T-helper 1 cell treated with Interleukin-12 subunit alpha and Interleukin-12 subunit beta and Interleukin-4 antibody, amounts not matched to agents 30 ng/mL and 1 ng/mL, for 36 hours (primary cell): ENCODE measurements at places on chromosomes 5 and 9. TPM values are rescaled to one million over a fixed set of nuclear protein-coding genes. Genes with fewer than 3 reads are reported as not detected.

The IFNK gene
- not detected in 2 replicates for total RNA-seq

The SH2D3C gene
- total RNA-seq: 76.4 and 77.6 TPM in 2 replicates

The ZNF608 gene
- total RNA-seq: 0.29 and 0.32 TPM in 2 replicates

The RASEF gene
- not detected in 2 replicates for total RNA-seq

The FOXD1 gene
- total RNA-seq: 0.20 and 0.29 TPM in 2 replicates

The SARDH gene
- total RNA-seq: 0.41 and 0.71 TPM in 2 replicates

The CDKN2B-AS1 gene
- total RNA-seq: 4.8 and 6.5 TPM in 2 replicates

The CCDC69 gene
- total RNA-seq: 53.6 and 57.9 TPM in 2 replicates

The C9orf153 gene
- 0.25 and 0.54 TPM in 2 replicates for total RNA-seq

The PCDHA9 gene
- not detected in 2 replicates for total RNA-seq

The NFIL3 gene
- 46.3 and 50.5 TPM in 2 replicates for total RNA-seq

The TMEM250 gene
- 50.0 and 52.5 TPM in 2 replicates for total RNA-seq

The NUTM2F gene
- total RNA-seq: not detected in 2 replicates

The POU5F2 gene
- total RNA-seq: 2.3 and 2.4 TPM in 2 replicates

The CXCL14 gene
- not detected in 2 replicates for total RNA-seq

The PFDN1 gene
- 56.7 and 57.5 TPM in 2 replicates for total RNA-seq

The RANBP17 gene
- total RNA-seq: not detected in 2 replicates

The TCOF1 gene
- 63.2 and 64.0 TPM in 2 replicates for total RNA-seq

The SH3RF2 gene
- 0.34 and 0.61 TPM in 2 replicates for total RNA-seq

The NTNG2 gene
- total RNA-seq: 10.1 and 12.2 TPM in 2 replicates

The SLC45A2 gene
- total RNA-seq: 0.34 TPM in 1 of 2 replicates, not detected in the other

The GRIN3A gene
- not detected in 2 replicates for total RNA-seq

The FOXD4L6 gene
- 0.15 TPM in 1 of 2 replicates, not detected in the other for total RNA-seq

The CORO2A gene
- 3.8 and 3.9 TPM in 2 replicates for total RNA-seq

The TXNDC8 gene
- not detected in 2 replicates for total RNA-seq
